Stimulated activated CD4-positive, alpha-beta T cell treated with anti-CD3 and anti-CD28 coated beads, Interleukin-1b, Interleukin-23, amount 100 ng/mL, for 1 hour (primary cell): ENCODE measurements at places on chromosomes 3 and 15.
A peak's percentile ranks its signal among the peaks of the same experiment; 100 is the strongest.

- no peak for DNase-seq
Observed at GRCh38 chr3:194933465-194933864, 247.8 kb downstream of the FAM43A start.

DNA sequence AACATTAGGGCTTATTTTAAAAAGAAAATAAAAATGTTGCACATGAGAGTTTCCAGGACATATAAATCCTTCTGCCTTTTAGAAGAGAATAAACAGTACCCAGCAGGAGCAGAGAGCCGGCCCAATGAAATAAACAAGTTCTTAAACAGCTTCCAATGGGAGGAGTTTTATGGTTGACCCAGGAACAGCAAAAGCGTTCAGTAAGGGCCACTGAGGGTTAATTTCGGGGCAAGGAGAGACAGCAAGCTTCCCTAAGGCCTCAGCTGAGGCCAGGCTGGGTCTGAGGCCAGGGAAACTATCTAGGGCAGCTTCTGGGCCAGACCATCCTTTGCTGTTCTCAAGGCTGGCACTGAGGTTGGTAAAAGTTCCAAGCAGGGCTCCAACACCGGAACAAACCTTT lies 3.4 kb downstream of the PDZRN3 start:
- DNase-seq: no peak

GRCh38 chr3:172323894-172324610 lies 124.2 kb downstream of the GHSR start:
- no peak for DNase-seq

DNA sequence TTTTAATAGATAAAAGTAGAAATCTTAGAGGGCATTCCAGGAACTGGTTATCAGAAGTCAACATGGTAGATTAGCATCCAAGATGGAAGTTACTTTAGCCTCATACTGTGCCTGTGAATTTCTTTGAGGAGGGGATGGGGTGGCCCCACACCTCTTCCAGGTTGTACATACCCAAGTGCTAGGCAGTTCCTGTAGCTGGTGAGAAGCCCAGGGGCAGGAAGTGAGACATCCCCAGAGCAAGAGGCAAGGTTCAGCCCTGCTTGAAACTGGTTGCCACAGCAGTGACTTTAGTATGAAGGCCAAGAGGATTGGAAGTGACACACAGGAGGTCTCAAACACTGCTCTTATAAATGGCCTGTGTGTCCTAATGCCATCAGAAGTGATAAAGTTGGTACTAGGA lies 11.9 kb downstream of the GTPBP8 start:
- DNase-seq: no peak

GRCh38 chr3:193640165-193640715 lies 47.2 kb downstream of the OPA1 start:
- DNase-seq: no peak

- no peak for DNase-seq
Observed at GRCh38 chr3:66609660-66610561, 109.1 kb upstream of the LRIG1 start.

- DNase-seq: no peak
Observed at GRCh38 chr3:101042996-101043686, 49.9 kb upstream of the ABI3BP start.

- DNase-seq: no peak
Observed at GRCh38 chr3:190229632-190230424, 92.4 kb downstream of the CLDN1 start.

DNA sequence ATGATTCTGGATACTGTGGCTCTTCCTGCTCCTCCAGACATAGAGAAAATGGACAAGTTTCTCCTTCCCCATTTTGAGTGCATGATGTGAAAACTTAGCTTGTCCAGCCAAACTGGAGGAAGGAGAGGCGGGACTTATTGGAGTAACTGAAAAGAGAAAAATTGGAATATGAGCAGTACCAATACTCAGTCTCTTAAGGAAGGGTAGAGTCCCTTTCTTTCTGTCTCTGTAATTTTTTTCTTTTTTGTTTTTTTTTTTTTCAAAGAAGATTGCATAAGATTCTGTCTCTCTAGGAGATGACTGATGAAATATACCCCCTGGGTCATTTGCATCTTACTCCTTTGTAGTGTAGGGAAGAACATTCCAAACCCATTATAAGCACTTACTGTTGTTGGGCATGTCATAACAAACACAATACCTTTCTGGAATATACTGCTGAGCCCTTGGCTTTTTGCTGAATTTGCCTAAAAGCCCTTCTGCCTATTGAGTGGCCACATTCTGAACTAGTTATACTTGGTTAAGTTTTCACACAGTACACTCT lies 498.1 kb upstream of the TPRG1 start:
- DNase-seq: no peak

DNA sequence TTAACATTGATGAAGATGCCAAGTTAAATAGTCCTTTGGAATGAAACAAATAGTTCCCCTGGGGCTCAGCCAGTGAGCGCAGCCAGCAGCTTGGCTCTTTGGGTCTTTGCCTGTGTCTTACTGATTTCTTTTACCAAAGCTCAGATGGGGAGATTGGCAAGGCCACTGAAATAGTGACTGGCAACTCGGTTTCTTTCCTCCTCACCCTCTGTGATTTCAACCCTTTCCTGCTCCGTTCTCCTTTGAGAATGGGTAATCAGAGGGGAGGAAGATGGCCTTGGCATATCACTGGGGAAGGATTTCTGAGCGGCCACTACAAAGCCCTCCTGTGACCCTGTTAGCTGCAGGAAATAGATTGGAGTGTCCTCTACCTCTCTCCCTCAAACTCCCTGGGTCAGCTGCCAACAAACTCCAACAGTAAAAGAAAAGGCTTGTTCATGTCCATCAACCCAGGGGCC lies 337.1 kb upstream of the LRRFIP2 start:
- DNase-seq: no peak

- no peak for DNase-seq
Observed at GRCh38 chr3:121651684-121652083, 9.0 kb downstream of the HCLS1 start.

GRCh38 chr3:52350981-52351761 lies 35.1 kb downstream of the DNAH1 start:
- no peak for DNase-seq

GRCh38 chr3:134477002-134477401 lies 8.8 kb downstream of the ANAPC13 start:
- no peak for DNase-seq

GRCh38 chr3:13666227-13666619 lies 117.3 kb downstream of the FBLN2 start:
- DNase-seq: no peak

- no peak for DNase-seq
Observed at GRCh38 chr3:78201091-78201490, 1161.2 kb downstream of the ROBO2 start.

GRCh38 chr15:79211481-79211880 lies 71.0 kb upstream of the ANKRD34C start:
- DNase-seq: no peak

- DNase-seq: no peak
Observed at GRCh38 chr3:160973067-160973809, 131.9 kb downstream of the B3GALNT1 start.

GRCh38 chr15:79595995-79596622 lies 164.0 kb downstream of the MINAR1 start:
- DNase-seq: peak; percentile 0

DNA sequence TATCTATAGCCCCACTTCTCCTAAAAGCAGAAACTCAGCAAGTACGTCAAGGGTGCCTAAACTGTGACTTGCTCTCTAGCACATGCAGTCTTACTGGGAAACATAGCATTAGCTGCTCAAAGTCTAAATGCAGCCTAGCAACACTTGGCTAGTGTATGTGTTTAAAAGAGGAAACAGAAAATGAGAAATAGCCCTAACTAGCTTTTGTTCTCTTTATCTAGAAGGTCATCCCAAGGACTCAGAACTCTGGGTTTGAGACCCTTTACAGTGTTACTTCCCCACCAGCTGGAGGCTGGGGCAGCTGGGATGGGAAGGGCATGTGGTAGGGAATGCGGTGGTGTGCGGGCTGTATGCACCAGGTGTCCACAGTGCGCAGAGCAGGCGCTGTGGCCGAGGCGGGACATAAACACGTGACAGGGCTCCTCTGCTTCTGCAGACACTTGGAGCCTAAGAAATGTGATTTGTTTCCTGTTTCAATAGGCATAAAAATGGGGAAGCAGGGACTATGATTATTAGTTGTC lies 13.3 kb downstream of the ETV5 start:
- no peak for DNase-seq

GRCh38 chr3:37726525-37727290 lies 135.0 kb upstream of the CTDSPL start:
- DNase-seq: no peak
